ENCODE measurements at places on chromosomes 12 and 14.
A peak's percentile ranks its signal among the peaks of the same experiment; 100 is the strongest.

- DNase-seq, result no peak
Observed at GRCh38 chr12:77841521-77841920, 10.8 kb downstream of the NAV3 start.

GRCh38 chr14:65506801-65507200 is 94.3 kb downstream of the FUT8 start:
- DNase-seq, result peak; percentile 51

GRCh38 chr14:81309511-81309910 is 88.8 kb upstream of the GTF2A1 start:
- DNase-seq, result no peak

- DNase-seq, result no peak
Observed at GRCh38 chr14:105096206-105096875, 31.1 kb upstream of the GPR132 start.

DNA sequence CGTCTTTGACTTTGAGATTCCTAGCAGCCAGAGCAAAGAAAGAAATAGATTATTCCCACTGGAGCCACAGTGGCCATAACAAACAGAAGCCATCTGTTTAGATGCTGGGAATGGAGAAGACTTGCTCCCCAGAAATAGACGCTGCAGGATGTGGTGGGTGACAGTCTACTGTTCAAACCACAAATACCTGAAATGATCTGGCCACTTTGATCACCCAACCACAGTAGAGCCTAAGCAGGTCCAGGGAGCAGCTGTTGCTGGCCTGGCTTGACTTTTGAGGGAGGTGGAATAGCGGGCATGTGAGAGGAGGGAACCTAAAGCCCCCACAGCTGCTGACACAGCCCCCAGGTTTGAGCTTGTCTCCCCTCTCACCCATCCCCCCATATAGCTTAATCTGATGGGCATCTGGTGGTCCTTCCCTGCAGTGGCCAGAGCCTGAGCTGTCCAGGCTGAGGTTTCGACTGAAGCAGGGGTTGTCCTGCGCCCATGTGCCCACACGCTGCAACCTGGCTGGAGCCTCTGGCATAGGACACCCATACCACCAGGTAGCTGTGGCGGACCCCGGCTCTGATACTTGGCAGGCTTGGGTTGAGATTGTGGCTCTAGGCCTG is 38.7 kb downstream of the SH2B3 start:
- DNase-seq, result no peak

DNA sequence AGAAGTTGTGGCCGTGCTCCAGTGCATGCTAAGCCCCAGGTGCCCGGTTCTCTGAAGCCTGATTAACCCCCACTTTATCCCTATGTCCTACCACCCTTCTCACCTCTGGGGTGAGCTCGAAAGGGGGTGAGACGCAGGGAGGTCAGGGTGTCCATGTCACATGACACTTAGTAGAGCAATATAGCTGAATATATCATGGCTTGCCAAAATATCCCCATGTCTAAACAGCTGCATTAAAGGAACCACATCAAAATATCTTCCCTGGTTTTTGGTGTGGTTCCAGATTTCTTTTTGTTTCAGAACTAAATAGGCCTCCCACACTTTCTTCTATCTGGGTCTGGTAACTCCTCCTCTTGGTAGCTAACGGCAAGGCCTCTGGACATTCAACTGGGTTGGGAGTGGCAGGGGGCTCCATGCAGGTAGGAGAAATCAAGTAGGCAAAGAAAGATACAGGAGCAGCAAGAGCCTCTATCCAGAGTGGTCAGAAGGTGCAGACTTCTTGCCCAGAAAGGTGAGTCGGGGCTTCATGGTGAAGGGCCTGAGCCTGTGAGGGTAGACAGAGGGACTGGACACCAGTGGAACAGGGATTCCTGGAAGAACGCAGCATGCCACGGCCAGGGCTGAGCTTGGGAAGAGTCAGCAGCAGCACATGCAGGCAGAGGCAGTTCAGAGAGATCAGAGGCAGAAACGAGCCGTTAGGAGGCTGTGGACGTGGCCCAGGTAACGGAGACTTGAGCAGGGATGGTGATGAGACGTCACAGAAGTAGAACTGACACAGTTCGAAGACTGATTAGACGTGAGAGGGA is 202.8 kb upstream of the DIO3 start:
- no peak for DNase-seq

- no peak for DNase-seq
Observed at GRCh38 chr12:100651694-100652093, 78.2 kb downstream of the GAS2L3 start.

DNA sequence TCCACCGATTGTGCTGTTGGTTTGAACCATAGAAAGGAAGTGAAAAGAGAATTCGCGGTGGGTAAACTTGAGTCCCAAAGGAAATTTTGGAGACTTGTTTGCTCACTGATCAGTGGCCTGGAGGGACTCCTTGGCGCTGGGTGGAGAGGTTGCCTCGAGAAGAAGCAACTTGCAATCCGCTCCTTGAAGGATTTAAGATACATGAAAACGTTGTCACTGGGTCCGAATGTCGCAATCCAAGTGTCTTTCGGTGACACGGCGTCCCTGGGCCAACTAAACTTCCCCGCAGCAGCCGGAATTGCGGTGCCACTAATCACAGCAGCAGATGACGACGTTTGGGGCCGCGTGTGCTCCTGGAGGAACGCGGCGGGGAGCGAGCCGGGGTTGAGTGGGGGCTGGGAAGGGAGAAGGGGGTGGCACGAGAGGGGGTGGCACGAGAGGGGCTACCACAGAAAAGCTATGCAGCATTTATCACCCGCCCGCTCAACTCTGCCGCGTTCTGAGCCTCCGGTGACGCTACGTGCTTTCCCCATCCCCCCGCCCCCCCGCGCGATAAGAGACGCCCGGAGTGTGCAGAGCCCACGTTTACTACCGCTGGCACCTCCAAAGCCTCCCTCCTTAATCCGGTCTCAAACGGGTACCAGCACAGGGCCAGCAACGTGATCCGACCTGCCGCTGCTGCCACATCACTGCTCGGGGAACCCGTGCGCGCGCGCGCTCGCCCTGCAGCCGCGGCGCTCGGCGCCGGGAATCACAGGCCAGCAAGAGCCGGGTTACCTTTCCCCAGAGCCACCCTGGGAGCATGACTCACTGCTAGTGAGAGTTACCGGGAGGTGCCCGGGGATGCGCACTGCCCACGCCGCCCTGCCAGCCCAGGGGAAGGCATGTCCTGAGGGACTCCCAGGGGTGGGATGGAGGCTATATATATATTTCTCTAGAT is 833 bp upstream of the BHLHE41 start:
- DNase-seq, result no peak

DNA sequence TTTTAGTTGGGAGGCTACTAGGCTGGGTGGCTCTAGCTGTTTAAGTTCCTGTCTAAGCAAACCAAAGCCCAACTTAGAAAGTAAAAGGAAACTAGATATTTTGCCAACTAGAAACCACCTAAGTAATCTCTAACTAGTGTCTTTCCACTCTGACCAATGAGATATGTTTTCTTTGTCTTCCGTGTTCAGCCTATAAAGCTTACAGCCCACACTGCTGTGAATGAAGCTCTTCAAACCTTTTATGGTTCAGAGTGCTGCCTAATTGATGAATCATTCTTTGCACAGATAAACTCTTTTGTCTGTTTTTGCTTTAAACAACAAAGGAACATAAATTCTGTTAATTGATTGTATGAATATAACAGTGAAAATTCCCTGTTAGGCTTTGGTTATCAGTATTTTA is 66.1 kb downstream of the FUT8 start:
- no peak for DNase-seq

DNA sequence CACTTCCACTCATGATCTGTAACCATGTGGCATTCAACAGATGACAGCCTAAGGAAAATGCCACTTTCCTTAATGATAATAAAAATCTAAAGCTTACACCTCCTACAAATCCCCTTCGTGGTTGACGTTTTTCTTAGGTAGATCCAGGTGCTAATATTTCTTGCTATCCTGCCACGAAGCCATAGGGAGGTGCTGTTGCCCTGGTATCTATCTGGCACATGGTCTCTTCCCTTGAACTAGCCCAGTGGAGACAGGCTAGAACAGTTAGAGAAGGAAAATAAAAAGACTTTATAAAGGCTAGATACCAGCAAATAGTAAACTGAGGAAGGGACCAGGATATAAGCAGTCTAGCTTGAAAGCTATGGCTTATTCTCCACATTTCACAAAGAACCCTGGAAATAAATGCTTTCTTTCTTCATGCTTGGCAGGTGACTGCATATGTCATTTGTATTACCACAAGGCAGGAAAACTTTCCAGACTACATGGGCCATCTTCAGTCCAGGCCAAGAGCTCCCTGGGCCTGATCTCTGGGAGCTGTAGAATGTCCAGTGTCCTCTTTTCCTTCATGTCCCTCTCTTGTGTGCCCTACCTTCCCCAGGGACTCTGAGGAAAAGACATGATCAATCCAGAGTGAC is 15.3 kb downstream of the SPIC start:
- peak; percentile 6 for DNase-seq

- no peak for DNase-seq
Observed at GRCh38 chr12:65830305-65830704, 6.0 kb downstream of the HMGA2 start.

DNA sequence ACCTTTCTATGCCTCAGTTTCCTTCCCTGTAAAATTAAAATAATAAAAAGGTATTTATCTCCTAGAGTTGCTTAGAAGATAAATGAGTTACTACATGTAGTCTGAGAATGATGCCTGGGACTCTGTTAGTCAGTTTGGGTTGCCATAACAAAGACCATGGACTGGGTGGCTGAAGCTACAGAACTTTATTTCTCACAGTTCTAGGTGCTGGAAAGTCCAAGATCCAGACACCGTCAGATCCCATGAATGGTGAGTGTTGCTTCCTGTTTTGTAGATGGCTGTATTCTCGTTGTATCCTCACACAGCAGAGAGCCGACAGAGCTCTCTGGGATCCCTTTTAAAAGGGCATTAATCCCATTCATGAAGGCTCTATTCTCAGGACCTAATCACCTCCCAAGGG is 64.0 kb upstream of the LTA4H start:
- DNase-seq, result no peak

DNA sequence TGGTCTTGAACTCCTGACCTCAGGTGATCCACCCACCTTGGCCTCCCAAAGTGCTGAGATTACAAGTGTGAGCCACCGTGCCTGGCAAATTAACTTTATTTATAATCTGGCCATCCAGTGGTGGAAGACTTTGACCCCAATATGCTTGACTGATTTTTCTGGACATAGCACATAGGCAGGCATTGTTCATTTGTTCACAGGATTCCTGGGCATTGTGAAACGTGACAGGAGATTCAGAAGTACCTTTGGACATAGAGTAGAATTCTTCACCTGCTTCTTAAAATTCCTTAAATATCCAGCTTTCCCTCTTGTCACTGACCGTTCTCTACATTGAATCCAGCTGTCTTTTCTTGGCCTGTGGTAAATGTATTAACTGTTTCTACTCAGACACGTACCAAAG is 103.1 kb downstream of the SCN8A start:
- no peak for DNase-seq

DNA sequence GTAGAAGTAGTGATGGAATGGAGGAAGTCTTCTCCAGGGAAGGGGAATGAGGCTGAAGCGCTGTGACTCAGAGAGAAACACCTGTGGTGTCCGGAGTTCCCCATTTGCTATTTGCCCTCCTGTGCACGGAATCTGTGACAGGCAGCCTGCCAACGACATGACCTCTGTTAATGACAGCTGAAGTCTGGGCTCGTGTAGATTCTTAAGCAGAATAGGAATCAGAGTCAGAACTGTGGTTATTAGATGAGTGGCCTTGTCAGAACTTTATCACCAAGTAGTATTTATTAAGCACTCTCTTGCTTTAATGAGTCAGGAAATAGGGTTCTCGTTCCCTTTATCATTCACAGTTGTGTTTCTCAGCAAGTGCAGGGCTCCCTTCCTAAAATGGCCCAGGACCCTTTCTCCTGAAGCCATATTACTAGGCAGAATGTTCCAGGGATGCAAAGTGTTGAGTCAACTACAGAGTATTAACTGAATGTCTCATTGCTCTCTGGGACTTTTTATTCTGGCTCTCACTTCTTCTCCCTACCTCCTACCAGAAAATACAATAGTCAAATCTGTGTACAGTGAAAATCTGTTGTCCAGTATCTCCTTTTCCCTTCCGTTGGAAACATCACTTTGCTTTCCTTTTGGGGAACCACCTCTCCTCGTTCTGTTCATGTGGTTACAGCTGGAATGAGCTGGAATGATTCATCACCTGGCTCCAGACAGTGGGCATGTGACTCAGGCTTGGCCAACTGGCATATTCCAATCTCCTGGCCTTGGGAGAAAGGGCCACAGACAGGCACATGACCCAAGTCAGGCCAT is 77.8 kb upstream of the MAX start:
- DNase-seq, result no peak

DNA sequence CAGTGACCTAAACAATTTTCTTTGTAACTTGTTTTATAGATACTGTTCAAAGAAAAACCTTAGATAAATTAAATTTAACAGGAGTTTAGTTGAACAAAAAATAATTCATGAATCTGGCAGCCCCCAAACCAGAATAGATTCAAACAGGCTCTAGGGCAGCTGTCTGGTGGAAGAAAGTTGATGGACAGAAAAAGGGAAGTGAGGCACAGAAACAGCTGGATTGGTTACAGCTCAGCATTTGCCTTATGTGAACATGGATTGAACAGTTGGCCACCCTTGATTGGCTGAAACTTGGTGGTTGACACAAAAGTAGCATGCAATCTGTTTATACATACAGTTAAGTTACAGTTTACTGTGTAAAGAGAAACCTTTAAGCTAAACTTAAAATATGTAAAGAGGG is 954.3 kb upstream of the FLRT2 start:
- no peak for DNase-seq

- no peak for DNase-seq
Observed at GRCh38 chr12:13251521-13251920, 55.0 kb downstream of the EMP1 start.
